ENCODE measurements at places on chromosomes 4 and X.
A peak's percentile ranks its signal among the peaks of the same experiment; 100 is the strongest.

GRCh38 chrX:48461830-48462229 lies 8.2 kb downstream of the SLC38A5 start:
- DNase-seq = no peak

DNA sequence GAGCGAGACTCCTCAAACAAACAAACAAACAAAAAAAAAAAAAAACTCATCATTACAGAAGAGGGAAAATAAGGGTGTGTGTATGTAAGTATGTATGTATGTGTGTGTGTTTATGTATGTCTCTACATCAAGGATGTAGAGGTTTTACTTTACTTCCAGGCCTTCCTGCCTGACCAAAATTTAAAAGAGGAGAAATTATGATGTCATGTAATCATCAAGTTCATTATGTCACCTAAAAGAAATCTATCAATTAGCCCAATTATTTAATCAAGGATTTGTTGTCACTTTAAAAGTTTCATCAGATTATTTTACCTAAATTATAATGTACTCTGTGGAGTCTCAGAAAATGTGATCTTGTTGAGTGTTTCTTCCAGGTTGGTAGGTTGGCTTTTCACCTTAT lies 21.6 kb downstream of the GUCY1A1 start:
- DNase-seq = no peak

DNA sequence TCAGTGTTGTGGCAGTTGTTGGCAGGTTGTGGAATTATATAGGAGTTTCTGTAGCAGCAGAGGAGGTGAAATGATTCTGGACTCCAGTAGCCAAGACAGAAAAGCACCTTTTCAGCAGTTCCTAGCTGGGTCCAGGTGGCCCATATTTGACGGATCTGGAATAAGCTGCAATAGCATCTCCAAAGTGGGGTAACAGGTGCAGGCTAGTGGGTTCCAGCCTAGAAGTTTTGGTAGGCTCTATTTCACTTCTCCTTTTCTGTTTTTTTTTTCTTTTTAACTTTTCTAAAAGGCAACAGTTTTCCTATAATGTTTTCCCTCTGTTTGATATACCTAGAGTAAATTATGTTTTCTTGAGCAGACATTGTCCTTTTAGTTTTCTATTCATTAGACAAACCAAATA lies 392.5 kb downstream of the C4orf33 start:
- no peak for DNase-seq

DNA sequence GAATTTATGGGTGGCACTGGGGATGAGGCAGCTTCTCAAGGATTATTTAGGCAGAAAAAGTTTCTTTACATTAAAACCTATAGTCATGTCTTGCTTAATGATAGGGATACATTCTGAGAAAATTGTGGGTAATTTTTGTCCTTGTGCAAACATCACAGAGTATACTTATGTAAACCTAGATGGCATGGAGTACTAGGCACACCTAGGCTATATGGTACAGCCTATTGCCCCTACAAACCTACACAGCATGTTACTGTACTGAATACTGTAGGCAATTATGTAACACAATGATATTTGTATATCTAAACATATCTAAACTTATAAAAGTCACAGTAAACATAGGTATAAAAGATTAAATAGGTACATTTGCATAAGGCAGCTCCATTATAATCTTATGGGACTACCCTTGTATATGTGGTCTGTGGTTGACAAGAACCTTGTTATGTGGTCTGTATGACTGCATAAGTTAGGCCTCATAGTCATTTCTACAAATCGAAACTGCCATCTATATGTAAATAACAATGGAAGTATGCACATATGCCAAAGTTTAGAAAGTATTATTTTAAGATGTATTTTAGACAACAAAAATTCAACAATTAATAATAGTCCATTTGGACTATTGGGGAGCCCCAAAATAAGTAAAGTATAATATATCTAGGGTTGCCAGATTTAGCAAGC lies 87.3 kb downstream of the CFAP299 start:
- no peak for DNase-seq

- no peak for DNase-seq
Measured at GRCh38 chr4:173426064-173426463, 27.1 kb upstream of the SCRG1 start.

DNA sequence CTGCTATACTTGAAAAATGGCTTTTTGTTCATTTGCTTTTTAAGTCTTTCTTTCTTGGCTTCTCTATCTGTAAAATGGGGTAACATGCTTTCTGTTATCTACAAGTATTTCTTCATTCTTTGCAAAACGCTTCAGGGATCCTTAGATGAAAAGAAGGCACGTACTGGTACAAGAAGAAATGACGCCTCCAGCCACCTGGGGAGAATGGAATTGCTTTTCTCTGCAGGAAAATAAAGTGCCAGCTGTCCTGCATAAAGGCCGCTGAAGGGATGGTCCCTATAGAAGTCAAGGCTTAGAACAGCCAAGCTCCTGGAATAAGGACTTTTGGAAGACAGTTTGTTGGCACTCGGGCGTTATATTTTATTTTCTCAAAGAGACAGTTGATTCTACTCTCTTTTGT lies 210.8 kb upstream of the RASGEF1B start:
- DNase-seq = no peak

DNA sequence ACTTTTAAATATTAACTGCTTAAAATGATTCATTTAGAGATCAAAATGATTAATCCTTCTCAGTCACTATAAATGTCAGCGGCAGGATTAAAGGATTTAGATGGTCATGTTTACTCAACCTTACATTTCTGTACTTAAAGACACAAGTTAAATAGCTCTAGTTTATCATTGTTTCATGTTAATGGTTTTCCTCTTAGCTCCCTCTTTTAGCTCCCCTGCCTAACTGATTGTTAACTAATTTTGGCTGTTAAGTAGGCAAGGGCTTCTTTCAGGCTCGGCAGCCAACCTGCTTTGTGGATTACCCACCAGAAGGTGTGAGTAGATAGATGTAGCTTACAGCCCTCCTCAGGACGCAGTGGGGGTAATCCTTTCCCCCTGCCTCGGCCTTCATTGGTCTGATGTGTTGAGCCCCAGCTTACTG lies 96.0 kb downstream of the TENM3 start:
- DNase-seq = peak; percentile 31

- no peak for DNase-seq
Measured at GRCh38 chrX:153723351-153724251, 586 bp downstream of the BCAP31 start.

DNA sequence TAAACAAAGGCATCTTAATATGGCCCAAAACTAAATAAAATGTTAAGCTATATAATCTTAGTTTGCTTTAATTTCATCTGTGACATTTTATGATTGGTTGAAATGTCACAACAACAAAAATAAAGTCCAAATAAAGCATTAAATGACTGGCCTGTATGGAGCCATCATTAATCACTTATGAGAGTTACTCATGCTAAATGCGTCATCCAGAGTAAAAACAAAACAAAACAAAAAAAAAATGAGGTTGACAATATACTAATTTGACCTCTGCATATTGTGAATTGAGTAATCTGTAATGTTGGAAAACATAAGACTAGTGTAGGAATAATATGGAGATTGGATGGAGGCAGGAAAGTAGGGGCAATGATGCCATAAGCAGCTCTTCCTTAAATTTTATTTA lies 139.7 kb downstream of the MAPK10 start:
- no peak for DNase-seq

DNA sequence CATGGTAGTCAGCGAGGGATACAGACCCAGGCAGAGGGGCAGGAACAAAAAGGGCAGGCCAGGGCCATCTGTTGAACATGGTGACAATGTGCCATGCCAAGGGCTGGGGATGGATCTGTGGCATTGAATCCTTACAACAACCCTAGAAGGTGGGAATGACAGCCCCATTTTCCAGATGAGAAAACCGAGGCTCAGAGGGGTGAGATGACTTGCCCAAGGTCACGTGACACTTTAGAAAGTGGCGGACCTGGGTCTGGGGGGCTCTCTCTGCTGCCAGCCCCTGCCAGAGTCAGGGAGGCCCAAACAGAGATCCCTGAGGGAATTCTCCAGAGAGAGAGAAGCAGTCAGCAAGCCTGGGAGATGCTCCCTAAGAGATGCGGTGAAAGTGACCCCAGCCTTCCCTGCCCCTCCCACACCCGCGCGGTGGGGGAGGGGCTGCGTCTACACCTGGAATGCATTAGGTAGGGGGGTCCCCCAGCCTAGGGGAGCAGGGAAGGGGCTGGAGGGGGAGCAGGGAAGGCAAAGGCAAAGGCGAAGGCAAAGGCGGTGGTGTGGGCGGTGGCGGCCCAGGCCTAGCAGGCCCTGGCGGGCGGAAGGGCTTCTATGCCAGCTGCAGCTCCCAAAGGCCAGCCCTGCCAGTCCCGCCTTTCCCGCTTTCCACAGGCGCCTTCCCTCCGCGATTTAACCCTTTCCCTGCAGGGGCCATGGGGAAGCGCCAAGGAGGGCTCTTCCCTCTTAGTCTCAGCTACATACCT lies 13.0 kb downstream of the FGD1 start:
- no peak for DNase-seq

DNA sequence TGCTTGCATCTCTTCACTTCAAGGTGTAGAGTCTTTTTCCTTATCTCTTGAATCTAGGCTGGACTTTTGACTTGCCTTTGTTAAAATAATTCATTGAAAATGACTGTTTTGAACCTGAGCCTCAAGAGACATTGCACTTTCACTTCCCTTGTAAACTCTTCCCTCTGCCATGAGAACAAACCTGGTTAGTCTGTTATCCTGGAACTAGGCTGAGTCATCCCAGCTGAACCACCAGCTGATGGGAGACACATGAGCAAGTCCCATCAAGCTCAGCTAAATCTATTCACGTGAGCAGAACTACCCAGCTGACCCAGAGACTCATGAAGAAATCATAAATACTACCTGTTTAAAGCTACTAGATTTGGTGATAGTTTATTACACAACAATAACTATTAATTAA lies 202.3 kb upstream of the CENPE start:
- no peak for DNase-seq

DNA sequence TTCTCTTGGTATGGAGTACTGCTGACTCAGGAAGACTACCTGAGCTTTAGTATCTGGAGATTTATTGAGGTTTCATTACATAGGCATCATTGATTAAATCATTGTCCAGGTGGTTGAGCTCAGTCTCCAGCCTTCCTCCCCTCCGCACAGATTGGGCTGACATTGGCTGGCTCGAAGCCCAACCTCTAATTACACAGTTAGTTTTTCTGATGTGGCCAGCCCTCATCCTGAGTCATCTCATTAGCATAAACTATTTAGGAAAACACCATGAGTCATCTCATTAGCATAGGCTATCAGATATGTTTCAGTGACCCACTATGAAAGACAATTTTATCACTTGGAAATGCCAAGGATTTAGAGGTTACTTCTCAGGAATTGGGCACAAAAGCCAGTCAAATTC lies 93.9 kb upstream of the ANKRD50 start:
- peak; percentile 4 for DNase-seq

DNA sequence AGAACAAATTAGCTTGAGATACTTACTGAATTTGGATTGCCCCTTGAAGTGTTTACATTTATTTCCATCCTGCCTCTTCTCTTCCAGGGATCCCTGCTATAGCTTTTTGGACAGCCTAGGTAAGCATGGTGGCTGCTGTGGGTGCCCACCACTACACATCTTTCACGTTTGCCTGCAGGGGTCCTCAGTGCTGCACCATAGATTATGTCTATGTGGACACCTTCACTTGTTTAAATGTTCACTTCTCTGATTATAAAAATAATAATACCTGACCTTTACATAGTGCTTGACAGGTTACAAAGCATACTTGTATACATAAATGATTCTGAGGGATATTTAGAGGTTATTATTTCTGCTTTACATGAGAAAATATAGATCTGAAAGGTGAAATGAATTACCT lies 67.9 kb upstream of the SLC4A4 start:
- no peak for DNase-seq

- DNase-seq = peak; percentile 57
Measured at GRCh38 chr4:189202869-189203271, 737.8 kb upstream of the FRG1 start.

DNA sequence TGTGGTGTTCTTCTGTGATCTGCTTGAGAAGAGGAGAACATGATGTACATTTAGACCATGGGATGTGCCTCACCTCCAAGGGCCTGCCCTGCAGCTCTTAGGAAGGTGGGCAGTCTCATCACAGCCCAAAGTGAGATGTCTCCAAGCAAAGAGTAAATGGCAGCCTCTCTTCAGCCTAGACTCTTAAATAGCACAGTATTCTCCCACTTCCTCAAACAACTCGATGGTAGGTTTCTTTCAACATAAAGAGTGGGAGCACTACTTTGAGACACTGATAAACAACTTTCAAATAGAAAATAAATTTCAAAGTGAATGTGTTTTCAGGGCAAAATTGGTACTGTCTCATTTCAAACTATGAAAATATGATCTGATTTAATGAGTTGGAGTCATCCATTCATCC lies 35.2 kb downstream of the EDNRA start:
- no peak for DNase-seq
